ENCODE measurements at places on chromosomes 7 and 10.

DNA sequence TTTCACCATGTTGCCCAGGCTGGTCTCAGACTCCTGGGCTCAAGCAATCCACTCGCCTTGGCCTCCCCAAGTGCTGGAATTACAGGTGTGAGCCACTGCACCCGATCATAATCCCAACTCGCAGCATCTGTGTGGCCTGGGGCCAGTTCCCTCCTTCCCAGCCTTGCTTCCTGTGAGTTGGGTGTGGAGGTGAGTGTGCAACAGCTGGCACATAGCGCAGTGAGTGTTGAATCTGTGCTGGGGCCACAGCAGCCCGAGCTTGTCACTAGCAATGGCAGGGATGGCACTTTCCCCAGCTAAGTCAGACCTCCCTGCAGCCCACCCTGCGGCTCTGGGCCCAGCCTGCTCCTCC, 12.2 kb downstream of the TMEM184A start:
- no peak for DNase-seq

GRCh38 chr10:17578603-17579002, 38.6 kb downstream of the HACD1 start:
- no peak for DNase-seq

GRCh38 chr7:108120196-108120595, 10.0 kb downstream of the LAMB4 start:
- DNase-seq = no peak

DNA sequence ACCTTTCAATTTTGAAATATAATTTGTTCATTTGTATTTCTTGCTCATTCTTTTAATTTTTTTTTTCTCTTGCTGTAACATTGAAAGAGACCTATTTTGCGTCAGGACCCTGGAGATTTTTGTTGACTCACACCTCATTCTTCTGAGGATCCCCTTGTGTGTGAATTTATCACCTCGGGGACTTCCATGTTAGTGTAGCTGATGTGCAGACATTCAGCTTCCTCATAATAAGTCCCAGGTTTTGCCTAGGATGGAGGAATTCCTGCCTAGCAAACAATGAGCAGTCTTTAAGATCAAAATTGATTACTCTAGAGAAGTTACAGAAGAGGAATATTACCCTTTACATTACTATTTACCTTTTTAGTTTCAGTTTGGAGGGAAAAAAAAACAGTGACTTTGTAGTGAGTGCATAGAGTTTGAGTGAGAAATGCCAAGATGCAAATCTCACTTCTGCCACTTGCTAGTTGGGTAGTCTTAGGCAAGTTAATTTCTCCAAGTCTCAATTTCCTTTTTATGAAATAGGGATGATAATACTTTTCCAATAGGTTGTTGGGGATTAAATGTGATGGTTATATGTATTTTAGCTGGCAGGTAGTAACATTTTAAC, 14.3 kb downstream of the TES start:
- DNase-seq = no peak

GRCh38 chr7:41247143-41247865, 455.6 kb downstream of the INHBA start:
- no peak for DNase-seq

DNA sequence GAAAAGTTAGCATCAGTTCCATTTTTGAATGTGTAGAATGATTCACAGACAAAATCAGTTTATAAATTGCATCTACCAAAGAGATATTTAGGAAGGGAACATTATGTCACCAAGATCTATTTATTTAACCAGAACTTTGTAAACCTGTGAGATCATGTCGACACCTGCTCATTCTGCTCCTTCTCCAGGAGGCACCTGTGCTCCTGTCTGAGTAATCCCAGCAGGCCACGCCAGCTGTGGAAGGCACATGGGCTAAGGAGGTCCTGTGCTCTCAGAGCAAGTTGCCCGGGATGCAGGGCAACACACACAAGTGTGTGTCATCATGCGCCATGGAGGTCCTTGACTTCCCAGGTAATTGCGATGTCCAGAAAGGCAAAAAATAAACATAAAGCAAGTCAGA, 45.5 kb upstream of the ADARB2 start:
- DNase-seq = no peak

- no peak for DNase-seq
Measured at GRCh38 chr10:93837822-93838221, 56.0 kb upstream of the SLC35G1 start.

- no peak for DNase-seq
Measured at GRCh38 chr10:73819081-73819480, 7.7 kb upstream of the NDST2 start.

DNA sequence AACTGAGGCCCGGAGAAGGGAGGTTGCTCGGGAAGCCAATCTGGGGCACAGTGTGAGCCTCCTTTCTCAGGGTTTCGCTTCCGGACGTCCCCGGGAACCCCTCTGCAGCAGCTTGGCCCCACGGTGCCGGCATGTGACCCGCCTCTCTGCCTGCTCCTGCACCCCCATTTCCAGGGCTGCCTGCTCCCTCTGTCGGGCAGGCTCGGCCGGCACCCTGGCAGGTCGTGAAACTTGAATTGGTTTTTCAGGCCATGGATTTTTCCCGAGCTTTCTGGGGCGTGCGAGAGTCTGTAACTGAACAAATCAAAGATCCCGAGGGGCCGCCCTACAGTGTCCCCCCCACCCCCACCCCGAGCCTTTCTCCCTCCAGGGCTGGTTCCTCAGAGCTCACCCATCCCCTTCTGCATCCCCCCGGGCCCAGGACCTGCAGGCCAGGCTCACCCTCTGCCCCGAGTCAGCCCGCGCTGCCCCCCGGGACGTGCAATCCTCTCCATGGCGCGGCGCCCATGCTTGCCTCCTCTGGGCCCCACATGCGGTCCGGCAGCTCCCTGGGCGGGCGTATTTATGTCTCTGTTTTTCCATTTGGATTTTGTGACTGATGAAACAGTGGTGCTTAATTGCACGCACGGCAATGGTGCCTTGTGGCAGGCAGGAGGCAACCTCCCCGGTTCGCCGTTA, 58.1 kb downstream of the UNCX start:
- no peak for DNase-seq

GRCh38 chr7:30694218-30694745, 12.0 kb upstream of the CRHR2 start:
- DNase-seq = no peak

DNA sequence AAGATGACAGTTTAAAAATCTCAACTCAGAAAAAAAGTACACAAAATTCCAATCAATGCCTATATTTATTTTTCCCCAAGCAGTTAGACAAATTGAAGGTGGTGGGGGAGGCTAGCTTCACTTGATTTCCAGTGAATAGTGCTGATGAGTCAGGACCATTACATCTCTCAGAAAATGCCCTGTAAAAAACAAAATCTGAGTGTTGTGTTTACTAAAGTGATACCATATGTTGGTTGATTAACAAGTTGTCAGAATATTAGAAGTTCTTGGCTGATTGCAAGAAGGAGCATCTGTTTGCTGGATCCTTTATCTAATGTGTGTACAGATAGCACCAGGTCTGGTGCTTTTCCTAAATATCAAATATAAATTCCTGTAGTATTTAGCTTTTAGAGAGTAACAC, 31.3 kb upstream of the KIAA1217 start:
- DNase-seq = no peak

- DNase-seq = no peak
Measured at GRCh38 chr7:79471283-79471682, 17.8 kb upstream of the MAGI2 start.

- no peak for DNase-seq
Measured at GRCh38 chr10:3045471-3046209, 21.7 kb upstream of the PFKP start.

GRCh38 chr10:108490944-108491343, 1326.4 kb upstream of the SORCS1 start:
- no peak for DNase-seq

Data from activated CD8-positive, alpha-beta memory T cell treated with anti-CD3 and anti-CD28 coated beads, Interleukin-2, amount 10 ng/mL, durations not matched to agents 7 days and 5 days (primary cell).